Stimulated activated CD8-positive, alpha-beta memory T cell treated with anti-CD3 and anti-CD28 coated beads, Interleukin-15, amount 100 ng/mL, for 4 hours (primary cell): ENCODE measurements at places on chromosomes 5 and 9.

- no peak for DNase-seq
These were observed 349.1 kb downstream of the ISL1 start for GRCh38 chr5:51732304-51732703.

DNA sequence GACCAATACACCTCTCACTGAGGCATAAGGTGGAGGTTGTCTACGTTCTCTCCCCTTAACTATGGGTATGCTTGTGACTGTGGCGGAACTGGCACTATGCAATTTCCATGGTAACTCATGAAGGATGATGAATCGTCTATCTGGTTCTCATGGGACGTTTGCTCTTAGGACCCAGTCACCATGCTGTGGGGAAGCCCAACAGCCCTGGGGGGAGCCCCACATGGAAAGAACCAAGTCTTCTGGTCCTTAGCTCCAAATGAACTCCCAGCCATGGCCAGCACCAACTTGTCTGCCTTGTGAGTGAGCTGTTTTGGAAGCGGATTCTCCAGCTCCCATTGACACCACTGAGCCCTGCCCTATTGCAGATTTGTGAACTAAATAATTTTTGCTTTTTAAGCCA lies 188.7 kb upstream of the S1PR3 start:
- DNase-seq = no peak

- no peak for DNase-seq
These were observed 96.2 kb downstream of the RXRA start for GRCh38 chr9:134422301-134423090.

DNA sequence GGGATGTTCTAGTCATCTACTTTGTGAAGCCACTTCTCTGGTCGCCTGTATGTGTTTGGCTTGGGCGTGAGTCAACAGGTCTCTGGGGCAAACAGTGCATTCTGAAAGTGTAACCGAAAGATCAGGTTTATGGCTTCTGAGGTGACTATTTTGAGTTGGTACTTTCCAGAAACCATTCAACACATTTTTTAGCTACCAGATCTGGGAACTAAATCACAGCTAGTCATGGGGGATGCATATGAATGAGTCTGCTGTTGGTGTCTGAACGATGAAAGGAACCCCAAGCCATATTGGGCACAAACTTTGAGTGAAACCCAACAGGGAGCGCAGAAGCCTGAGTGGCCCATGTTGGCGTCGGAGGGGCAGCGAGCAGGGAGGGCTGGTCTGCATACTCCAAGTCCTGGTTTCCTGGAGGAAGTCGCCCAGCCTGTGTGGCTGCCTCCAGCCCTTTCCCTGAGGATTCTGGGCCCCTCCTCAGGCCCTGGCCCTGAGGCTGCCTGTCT lies 35.3 kb downstream of the UBE2QL1 start:
- DNase-seq = no peak

DNA sequence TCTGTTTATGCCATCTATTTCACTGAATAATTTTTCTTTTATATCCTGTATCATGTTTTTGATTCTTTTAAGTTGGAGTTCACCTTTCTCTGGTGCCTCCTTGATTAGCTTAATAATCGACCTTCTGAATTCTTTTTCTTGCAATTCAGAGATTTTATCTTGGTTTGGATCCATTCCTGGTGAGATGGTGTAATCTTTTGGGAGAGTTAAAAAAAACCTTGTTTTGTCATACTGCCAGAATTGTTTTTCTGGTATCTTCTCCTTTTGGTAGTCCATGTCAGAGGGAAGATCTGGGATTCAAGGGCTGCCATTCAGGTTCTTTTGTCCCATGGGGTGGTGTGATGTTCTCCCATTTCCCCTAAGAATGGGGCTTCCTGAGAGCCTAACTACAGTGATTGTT lies 800.8 kb upstream of the TYRP1 start:
- DNase-seq = no peak

- no peak for DNase-seq
These were observed 132.9 kb downstream of the ADAMTSL1 start for GRCh38 chr9:18606846-18607245.

GRCh38 chr5:180375291-180375690 lies 22.2 kb upstream of the GFPT2 start:
- DNase-seq = no peak

DNA sequence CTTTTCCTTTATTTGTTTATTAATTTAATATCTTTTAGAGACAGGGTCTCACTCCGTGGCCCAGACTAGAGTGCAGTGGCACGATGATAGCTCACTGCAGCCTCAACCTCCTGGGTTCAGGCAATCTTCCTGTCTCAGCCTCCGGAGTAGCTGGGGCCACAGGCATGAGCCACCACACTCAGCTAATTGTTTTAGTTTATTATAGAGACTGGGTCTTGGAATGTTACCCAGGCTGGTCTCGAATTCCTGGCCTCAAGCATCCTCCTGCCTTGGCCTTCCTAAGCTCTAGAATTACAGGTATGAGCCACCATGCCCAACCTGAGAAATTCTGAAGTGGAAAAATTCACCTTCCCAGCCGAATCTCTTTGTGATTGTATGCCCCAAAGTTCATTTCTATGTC lies 139.4 kb upstream of the SLC12A2 start:
- no peak for DNase-seq

- DNase-seq = no peak
These were observed 232.9 kb downstream of the ARRDC3 start for GRCh38 chr5:91150234-91150633.

DNA sequence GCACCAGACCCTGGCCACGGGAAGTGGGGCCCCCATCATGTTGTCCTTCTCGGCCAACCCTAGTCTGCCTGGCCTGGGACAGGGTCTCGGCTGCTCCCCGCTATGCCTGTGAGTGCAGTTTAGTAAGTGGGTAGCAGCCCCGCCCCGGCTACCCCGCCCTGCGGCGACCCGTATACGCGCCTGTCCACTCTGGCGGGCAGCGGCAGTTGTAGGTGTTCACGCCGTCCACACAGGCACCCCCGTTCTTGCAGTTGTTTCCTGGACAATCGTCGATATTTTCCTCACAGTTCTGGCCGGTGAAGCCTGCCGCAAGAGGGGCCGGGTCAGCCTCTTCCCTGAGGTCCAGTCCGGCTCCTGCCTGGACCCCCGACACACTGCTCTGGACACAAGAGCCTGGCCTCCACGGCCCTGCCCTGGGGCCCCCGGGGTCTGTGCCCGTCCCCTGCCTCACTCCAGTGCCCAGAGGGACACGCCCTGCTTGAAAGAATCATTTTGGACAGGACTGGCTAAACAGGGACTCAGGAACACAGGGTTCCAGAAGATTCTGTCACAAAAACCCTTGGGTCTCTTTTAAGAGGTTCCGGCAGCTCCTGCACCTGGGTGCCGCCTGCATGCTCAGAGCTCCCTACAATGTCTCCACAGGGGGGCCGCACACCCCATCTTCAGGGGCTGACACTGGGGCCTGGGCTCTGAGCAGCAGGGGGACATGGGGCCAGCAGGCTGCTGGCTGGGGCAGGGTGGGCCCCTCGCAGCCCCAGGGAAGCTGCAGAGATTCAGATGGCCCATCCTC lies 26.4 kb downstream of the NOTCH1 start:
- DNase-seq = no peak

- no peak for DNase-seq
These were observed 74.7 kb downstream of the CEMIP2 start for GRCh38 chr9:71693607-71694006.

DNA sequence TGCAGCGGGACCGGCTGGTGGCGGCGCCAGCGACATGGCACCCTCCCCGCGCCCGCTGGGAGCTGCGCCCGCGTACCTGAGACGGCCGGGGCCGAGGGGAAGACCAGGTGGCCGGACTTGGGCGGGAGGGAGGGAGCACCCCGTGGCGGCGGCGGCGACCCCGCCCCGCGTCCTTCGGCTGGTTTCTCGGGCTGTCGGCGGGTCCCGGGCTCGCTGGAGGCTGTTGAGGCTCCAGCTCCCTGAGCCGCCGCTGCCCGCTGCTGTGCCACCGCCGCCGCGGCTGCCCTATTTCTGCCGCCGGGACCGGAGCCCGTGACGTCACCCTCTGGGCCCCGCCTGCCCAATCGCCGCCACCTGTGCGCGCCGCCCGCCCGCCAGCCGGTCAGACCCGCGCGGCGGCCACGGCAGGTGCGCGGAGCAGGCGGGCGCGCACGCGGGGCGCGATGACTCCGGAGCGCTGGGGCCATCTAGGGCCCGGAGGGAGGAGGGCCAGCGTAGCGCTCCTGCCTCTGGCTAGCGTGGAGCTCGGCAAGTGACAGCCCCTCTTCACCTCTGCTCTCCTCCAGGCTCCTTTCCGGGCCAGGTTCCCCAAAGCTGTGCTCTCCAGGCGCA lies at the start of gene FSTL4:
FSTL4 (minus strand) TSS at position 293 of the 612 bp plus-strand sequence.
- no peak for DNase-seq

DNA sequence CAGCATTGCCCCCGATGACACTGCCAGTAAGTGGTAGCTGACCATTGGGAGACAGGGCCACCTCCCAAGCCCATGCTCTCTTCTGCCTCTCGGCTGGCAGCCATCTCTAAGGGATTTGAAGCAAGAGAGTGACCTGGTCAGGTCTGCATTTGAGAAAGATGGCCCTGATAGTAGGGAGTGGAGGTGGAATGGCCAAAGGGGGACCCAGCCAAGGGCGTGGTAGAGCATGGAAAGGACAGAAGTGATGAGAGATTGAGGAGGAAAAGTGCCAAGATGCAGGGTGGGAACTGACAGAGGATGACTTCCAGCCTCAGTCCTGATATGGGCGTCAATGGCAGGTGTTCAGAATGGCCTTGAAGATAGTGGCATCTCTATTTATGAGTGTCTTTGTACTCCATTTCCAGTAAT lies 9.0 kb downstream of the ABL1 start:
- DNase-seq = no peak

- no peak for DNase-seq
These were observed 119.0 kb downstream of the PIK3R1 start for GRCh38 chr5:68334553-68334886.

GRCh38 chr5:94802450-94802849 lies 184.0 kb downstream of the SLF1 start:
- no peak for DNase-seq

DNA sequence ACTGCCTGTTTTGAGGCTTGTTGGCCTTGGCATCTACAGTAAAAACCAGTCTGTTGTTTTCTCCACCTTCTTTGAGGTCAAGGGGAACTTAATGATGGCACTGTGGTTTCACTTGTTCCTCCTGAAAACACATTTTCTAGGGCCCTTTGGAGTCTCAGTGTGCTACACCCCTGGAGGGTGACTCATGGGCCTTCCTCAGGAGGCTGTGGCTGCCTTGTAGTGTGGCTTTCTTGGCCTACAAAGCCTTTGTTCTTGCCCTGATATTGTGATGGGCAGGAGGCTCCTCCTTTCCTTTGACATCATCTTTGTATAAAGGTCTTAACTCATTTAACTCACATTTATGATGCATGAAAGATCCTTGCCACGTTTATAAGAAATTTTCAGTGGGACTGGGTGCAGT lies 56.3 kb upstream of the GPBP1 start:
- peak; percentile 17 for DNase-seq

GRCh38 chr9:16675131-16675530 lies 195.3 kb downstream of the BNC2 start:
- no peak for DNase-seq

GRCh38 chr9:99000476-99001395 lies 57.0 kb downstream of the COL15A1 start:
- peak; percentile 19 for DNase-seq

DNA sequence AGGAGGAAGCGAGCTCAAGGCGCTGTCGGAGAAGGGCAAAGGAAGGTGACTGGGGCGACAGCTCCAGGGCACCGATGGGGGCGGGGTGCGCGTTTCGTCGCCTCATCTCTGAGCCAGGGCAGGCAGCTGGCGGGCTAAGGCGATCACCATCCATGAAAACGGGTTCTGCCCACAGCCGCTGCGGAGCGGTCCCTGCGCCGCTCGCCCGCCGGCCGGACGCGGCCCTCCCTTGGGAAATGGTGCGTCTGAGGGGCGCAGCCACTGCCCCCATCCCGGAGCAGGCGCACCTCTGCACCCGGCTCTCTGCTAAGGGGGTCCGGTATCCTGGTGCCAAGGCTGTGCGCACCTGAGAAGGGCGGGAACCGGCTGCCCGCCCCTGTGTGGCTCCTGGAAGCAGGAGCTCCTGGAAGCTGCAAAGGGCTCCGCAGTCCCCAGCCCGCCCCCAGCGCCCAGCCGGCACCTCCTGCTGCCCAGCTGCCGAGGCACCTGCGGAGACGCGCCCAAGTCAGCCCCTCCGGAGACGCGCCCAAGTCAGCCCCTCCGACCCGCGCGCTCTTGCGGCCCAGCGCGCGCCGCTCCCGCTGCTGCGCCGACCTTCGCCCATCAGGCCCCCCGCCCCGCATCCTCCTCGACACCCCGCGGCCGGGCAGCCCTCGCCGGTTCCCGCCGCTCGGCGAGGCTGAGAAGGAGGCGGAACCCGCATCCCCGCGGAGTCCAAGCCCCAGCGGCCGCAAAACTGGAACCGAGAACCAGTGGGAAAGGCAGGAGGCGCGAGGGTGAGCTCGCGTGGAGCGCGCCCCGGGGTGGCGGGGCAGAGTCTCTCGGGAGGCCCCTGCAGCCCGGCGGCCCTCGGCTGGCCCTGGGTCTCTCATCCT lies 757 bp downstream of the ANKRD34B start:
- no peak for DNase-seq

GRCh38 chr5:99674101-99674500 lies 745.3 kb upstream of the CHD1 start:
- DNase-seq = no peak

DNA sequence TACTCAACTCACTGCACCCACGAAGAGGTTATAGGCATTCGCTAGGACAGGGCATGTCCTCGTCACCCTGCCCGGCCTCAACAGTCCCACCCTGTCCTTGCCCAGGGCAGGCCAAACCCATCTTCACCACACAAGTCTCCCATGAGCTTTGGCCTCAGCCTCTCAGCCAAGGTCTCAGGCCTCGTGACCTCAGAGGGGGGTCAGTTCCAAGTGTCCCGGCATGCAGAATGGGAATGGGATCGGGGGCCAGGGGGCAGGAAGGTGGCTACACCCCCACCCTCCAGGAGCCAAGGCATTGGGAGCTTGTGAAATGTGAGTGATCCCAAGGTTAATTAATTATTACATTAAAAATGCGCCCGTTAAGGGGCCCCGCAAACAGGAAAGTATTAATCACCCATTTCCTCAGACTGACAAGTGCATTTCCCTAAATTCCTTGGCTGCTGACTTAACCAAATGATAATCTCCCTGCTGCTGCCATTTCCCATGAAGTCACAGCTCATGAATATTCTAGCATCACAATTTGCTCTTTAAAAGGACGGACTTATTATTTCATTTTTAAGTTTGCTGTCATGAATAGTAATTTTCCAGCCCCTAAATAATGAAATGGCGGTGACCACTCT lies 8.0 kb upstream of the UBAC1 start:
- no peak for DNase-seq

- DNase-seq = no peak
These were observed 149.5 kb downstream of the BAAT start for GRCh38 chr9:101235105-101235866.

- DNase-seq = no peak
These were observed 69.3 kb downstream of the OLFM1 start for GRCh38 chr9:135156525-135157510.

GRCh38 chr5:151676719-151677118 lies 10.0 kb downstream of the SPARC start:
- DNase-seq = no peak
